B cell (primary cell): ENCODE measurements at places on chromosomes 4 and X. TPM values are rescaled to one million over a fixed set of nuclear protein-coding genes. Genes with fewer than 3 reads are reported as not detected.
A peak's percentile ranks its signal among the peaks of the same experiment; 100 is the strongest.

- no peaks in the 10 kb centered on the region for H3K36me3 ChIP-seq
- no peaks in the 10 kb centered on the region for H3K27me3 ChIP-seq
- H3K27ac ChIP-seq, result no peak overlapping the region
- no peak for DNase-seq
Measured at GRCh38 chr4:107388736-107389274, 331.2 kb downstream of the PAPSS1 start.

- DNase-seq, result peak; percentile 47
- H3K4me3 ChIP-seq, result no peak overlapping the region
- H3K27ac ChIP-seq, result no peak overlapping the region
Measured at GRCh38 chrX:15761564-15762191, 23.6 kb downstream of the CA5B start.

- H3K4me1 ChIP-seq, result no peaks in the 10 kb centered on the region
- no peak for DNase-seq
- no peak overlapping the region for H3K4me3 ChIP-seq
- H3K27ac ChIP-seq, result no peak overlapping the region
- no peaks in the 10 kb centered on the region for H3K36me3 ChIP-seq
- no peaks in the 10 kb centered on the region for H3K27me3 ChIP-seq
Measured at GRCh38 chr4:134906404-134907023, 704.9 kb upstream of the PABPC4L start.

GRCh38 chr4:128475597-128475996, 188.0 kb upstream of the PGRMC2 start:
- H3K4me1 ChIP-seq, result no peaks in the 10 kb centered on the region
- H3K27ac ChIP-seq, result no peak overlapping the region
- no peaks in the 10 kb centered on the region for H3K36me3 ChIP-seq
- no peak for DNase-seq

- H3K36me3 ChIP-seq, result no peaks in the 10 kb centered on the region
- no peak overlapping the region for H3K4me3 ChIP-seq
- H3K27me3 ChIP-seq, result no peaks in the 10 kb centered on the region
Measured at GRCh38 chr4:143598816-143599215, 85.3 kb downstream of the SMARCA5 start.

GRCh38 chrX:72312311-72312940, 6.7 kb upstream of the CITED1 start:
- H3K27me3 ChIP-seq, result peaks cover 33% of the 10 kb centered on the region
- H3K36me3 ChIP-seq, result no peaks in the 10 kb centered on the region
- H3K4me3 ChIP-seq, result no peak overlapping the region
- H3K27ac ChIP-seq, result no peak overlapping the region
- peaks cover 21% of the 10 kb centered on the region for H3K4me1 ChIP-seq

GRCh38 chr4:112029771-112030171, 115.5 kb upstream of the FAM241A start:
- H3K36me3 ChIP-seq, result no peaks in the 10 kb centered on the region
- H3K27ac ChIP-seq, result no peak overlapping the region
- no peaks in the 10 kb centered on the region for H3K4me1 ChIP-seq
- H3K4me3 ChIP-seq, result no peak overlapping the region

- no peaks in the 10 kb centered on the region for H3K27me3 ChIP-seq
- no peak overlapping the region for H3K27ac ChIP-seq
- H3K36me3 ChIP-seq, result no peaks in the 10 kb centered on the region
- no peak for DNase-seq
Measured at GRCh38 chr4:127479031-127479622, 153.6 kb upstream of the INTU start.

DNA sequence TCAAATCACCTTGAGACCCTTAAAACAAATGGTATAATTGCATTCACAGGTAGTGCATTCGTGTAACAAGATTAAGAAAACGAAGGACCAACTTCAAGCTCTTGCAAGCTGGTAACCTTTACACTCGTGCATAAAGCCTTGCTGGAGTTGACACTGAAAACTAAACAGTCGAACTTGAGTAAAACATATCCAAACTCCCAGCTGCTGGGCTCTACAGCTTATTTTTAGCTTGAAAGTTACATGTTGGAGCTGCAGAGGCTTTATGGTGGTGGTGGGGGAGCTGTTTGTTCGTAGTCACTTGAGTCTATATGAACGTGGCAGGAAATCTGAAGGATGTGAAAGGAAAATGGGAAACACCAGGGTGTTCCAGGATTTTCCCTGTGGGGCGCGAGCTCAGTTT, 2.7 kb upstream of the WDR1 start:
- no peak overlapping the region for H3K27ac ChIP-seq
- H3K4me3 ChIP-seq, result no peak overlapping the region
- no peak for DNase-seq
- no peaks in the 10 kb centered on the region for H3K36me3 ChIP-seq
- H3K27me3 ChIP-seq, result no peaks in the 10 kb centered on the region

DNA sequence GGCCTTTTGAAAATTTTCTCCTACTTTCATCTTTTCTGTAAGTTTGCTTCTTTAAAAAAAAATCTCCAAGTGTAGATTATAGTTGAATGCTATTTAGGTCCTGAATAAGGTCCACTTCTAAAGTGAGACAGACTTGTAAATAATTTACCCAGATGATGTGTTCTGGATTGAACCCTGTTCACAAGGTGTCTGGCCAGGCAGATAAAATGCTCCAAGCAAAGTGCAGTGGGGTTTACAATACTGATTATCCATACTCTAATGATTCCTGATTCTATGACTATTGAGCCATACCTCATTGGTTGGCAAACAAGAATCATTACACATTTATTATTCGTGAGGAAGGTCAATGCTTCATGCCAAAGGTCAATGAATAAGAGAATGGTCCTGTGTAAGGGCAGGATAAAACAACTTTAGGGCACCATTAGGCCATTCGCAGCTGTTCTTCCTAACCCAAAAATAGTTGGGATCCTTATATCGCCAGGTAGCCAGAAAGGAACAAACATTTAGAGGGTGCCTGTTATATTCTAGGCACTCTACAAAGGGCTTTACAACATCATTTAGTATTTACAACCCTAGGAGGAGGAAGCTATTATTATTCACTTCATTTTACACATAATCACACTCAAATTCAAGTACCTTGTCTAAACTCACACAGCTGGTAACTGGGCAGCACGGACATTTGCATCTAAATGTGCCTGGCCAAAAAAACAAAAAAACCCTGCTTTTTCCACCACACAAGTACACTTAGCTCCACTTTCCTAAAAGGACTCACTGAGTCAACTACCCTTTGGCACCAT, 18.6 kb upstream of the SAT1 start:
- no peak overlapping the region for H3K27ac ChIP-seq
- no peaks in the 10 kb centered on the region for H3K27me3 ChIP-seq
- H3K4me1 ChIP-seq, result no peaks in the 10 kb centered on the region
- no peaks in the 10 kb centered on the region for H3K36me3 ChIP-seq

DNA sequence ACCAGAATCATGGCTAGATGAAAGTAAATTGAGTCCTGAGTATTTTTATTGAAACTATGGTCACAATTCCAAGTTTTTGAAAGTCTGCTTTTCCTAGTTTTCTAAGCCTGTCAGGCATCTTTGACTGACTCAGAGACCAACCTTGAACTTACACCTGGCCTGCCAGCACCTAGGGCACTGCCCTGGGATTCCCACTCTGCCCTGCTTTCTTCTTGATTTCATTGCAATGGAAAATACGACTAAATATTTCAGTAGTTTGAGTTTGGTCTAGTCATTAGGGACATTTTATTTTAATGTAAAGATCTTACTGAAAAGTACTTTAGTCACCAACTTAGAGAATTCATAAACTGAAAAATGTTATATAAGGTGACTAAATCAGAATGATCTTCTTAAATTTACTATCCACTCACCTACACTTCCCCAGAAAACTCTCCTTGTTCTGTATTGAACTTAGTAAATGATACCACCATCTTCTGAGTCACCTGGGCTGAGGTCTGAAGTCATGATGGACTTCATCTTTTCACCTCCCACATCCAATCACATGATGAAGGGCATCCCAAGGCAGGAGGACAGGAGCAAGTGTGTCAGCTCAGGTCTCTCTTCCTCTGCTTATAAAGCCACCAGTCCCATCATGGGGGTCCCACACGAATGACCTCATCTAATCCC, 11.6 kb upstream of the PYURF start:
- no peaks in the 10 kb centered on the region for H3K27me3 ChIP-seq
- H3K27ac ChIP-seq, result no peak overlapping the region
- no peaks in the 10 kb centered on the region for H3K36me3 ChIP-seq
- H3K4me3 ChIP-seq, result no peak overlapping the region
- DNase-seq, result no peak
- peaks cover 4% of the 10 kb centered on the region for H3K4me1 ChIP-seq

DNA sequence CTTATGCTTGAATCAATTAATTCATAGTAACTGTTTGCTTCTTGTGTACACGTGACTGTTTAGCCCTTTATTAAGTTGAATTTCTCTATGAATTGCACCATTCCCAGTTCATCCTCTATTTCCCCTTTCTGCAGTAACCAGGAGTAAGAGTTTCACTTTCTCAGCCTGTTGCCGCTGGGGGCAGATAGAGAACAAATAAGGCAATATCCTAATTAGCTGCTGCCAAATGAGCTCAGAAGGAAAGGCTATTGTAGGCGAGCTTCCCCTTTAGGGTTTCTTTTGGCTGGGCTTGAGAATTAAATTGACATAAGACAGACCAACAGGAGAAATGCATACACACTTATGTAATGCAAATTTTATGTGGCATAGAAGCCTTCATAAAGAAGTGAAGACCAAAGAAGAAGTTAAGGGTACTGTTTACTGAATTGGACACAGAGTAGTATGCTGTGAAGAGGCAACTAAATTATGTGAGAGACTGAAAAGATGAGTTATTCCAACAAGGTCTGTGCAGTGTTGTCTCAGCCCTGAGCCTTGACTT, 1594.7 kb downstream of the TECRL start:
- DNase-seq, result no peak
- no peak overlapping the region for H3K27ac ChIP-seq
- no peaks in the 10 kb centered on the region for H3K36me3 ChIP-seq
- no peak overlapping the region for H3K4me3 ChIP-seq

- no peak for DNase-seq
- H3K36me3 ChIP-seq, result no peaks in the 10 kb centered on the region
- H3K4me1 ChIP-seq, result no peaks in the 10 kb centered on the region
Measured at GRCh38 chr4:30868111-30868895, 148.1 kb downstream of the PCDH7 start.

DNA sequence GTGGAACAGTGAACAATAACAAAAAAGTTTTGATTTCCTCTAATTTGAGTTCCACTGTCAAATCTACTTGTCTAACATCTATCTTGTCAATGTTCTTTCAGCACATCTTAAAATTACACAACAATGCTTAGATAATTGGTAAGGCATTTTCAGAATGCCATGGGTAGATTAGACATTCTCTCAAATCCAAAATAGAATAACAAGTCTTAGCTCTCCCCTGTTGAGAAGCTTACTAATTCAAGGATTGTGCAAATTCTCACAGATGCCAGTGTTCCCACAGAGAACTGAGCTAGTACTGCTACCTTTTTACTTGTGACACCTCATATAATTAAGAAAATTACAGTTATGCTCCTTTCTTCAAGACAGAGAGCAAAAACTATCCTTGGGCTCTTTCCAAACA, 2442.0 kb downstream of the PCDH7 start:
- H3K4me3 ChIP-seq, result no peak overlapping the region
- no peak overlapping the region for H3K27ac ChIP-seq
- no peaks in the 10 kb centered on the region for H3K36me3 ChIP-seq

GRCh38 chr4:175263537-175263936, 345.4 kb downstream of the ADAM29 start:
- H3K4me3 ChIP-seq, result no peak overlapping the region
- no peaks in the 10 kb centered on the region for H3K36me3 ChIP-seq
- no peak overlapping the region for H3K27ac ChIP-seq
- no peaks in the 10 kb centered on the region for H3K27me3 ChIP-seq

- peak overlapping the region; percentile 10 for H3K27ac ChIP-seq
- H3K4me3 ChIP-seq, result no peak overlapping the region
- H3K4me1 ChIP-seq, result peaks cover 31% of the 10 kb centered on the region
- peaks cover 3% of the 10 kb centered on the region for H3K36me3 ChIP-seq
- no peaks in the 10 kb centered on the region for H3K27me3 ChIP-seq
Measured at GRCh38 chrX:119646515-119646914, 40.3 kb upstream of the NKRF start.

- H3K27ac ChIP-seq, result no peak overlapping the region
- peaks cover 14% of the 10 kb centered on the region for H3K4me1 ChIP-seq
- H3K27me3 ChIP-seq, result no peaks in the 10 kb centered on the region
Measured at GRCh38 chr4:26088433-26088928, 174.5 kb downstream of the SMIM20 start.

DNA sequence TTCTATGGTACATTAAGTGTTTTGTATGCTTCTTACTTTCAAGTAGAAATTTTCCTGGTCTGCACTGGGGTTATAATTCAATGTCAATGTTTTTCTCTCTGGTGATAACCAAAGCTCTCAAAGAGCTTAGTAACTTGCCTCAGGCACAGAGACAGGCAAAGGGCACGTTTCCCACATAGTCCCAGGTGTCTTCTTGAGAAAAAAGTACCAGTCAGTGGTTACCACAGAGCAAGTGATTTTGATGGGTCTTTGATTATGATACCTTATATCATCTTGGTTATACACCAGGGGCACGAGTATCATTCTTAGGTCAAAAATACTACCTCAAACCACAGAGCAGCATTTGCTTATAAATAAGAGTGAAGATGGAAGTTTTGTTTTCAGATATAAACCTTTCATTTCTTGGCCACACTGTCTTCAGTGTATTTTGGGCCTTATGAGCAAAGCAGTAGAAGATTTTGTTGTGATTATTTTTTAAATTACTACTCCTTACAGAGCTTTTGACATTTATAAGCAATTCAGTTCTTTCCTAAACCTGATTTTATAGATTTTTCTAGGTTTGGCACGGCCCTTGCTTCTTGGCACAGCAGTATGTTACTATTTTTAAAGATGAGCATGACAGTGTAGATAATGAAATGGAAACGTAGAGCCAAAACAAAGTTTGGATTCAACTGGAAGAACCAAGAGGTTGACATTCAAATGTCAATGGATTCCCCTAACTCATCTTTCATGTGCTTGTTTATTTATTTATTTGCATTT, 85.3 kb upstream of the TLL1 start:
- H3K27ac ChIP-seq, result no peak overlapping the region
- no peaks in the 10 kb centered on the region for H3K27me3 ChIP-seq

DNA sequence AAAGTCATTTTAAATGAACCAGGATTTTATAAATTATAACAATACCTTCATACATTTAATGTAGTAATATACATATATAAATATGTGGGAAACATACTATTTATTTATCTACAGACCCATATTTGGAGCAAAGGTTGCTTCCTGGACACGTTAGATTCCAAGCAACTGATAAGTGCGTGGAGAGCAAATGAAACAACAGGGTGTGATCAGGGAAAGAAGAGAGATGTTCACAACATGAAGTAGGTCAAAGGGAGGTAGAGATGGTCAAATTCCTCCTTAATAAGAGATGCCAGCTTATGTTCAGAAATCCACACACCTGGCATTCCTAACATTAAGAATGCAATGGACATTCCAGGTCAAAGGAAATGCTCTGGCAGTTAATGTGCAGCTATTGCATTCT, 53.1 kb upstream of the HPGD start:
- H3K4me1 ChIP-seq, result no peaks in the 10 kb centered on the region
- no peaks in the 10 kb centered on the region for H3K27me3 ChIP-seq
- no peaks in the 10 kb centered on the region for H3K36me3 ChIP-seq
- DNase-seq, result no peak
- no peak overlapping the region for H3K27ac ChIP-seq
- H3K4me3 ChIP-seq, result no peak overlapping the region

Gene NPY1R
- polyA plus RNA-seq, result not detected in 2 replicates

Gene SMPX
- not detected in 2 replicates for polyA plus RNA-seq

Gene CT45A3
- polyA plus RNA-seq, result not detected in 2 replicates

Gene GAB3
- 13.2 and 15.5 TPM in 2 replicates for polyA plus RNA-seq

Gene LRP2BP
- 0.15 and 0.32 TPM in 2 replicates for polyA plus RNA-seq

Gene IL13RA2
- not detected in 2 replicates for polyA plus RNA-seq

Gene CFAP47
- polyA plus RNA-seq, result not detected in 2 replicates

Gene TBC1D14
- 21.9 and 39.7 TPM in 2 replicates for polyA plus RNA-seq

Gene HTATSF1
- 1.0 and 1.6 TPM in 2 replicates for polyA plus RNA-seq

Gene UGT2B7
- polyA plus RNA-seq, result not detected in 2 replicates

Gene ADRA2C
- not detected in 2 replicates for polyA plus RNA-seq

Gene TLR8
- polyA plus RNA-seq, result 0.19 and 0.23 TPM in 2 replicates

Gene TMSB4X
- polyA plus RNA-seq, result 4,850 and 8,066 TPM in 2 replicates
